ENCODE measurements at places on chromosomes 1 and 21.
A peak's percentile ranks its signal among the peaks of the same experiment; 100 is the strongest.

DNA sequence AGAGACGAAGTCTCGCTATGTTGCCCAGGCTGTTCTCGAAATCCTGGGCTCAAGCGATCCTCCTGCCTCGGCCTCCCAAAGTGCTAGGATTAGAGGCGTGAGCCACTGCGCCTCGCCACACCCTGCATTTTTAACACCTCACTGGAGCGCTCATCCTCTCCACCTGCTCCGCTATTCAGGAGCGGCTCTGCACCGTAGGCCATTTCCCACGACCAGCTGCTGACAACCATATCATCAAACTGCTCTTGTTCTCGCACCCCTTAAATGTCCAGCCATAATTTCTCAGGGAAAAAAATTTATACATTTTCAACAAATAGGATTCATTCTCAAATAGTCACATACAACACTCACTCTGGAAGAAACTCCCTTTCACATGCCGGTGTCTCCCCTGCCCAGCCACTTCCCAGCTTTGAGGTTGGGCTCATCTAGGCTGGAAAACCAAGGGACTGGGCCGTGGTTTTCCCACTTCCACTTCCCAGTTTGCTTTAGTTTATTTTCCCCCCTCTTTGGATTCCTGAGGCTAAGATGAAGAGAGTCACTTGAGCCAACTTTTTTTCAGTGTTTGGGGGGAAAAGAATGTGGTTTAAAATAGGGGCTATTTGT lies 639 bp upstream of the IPO9 start:
- no peak for DNase-seq

DNA sequence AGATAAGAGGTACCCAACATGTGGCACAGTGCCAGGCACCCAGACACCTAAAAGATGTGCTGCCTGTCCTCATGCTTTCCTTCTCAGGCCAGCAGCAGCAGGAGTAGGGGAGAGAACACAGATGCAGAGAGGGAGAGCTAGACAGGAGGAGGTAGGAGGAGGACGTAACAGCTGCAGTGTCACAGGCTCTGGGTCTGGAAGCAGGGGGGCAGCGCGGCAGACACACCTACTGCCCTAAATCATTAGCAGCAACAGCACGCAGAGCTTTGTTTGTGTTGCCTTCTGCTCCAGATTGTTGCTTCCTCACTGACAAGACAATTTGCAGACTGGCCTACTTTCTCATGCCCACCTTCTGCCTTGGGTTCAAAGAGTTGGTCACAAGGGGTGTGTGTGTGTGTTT lies 196.7 kb upstream of the DAB1 start:
- no peak for DNase-seq

DNA sequence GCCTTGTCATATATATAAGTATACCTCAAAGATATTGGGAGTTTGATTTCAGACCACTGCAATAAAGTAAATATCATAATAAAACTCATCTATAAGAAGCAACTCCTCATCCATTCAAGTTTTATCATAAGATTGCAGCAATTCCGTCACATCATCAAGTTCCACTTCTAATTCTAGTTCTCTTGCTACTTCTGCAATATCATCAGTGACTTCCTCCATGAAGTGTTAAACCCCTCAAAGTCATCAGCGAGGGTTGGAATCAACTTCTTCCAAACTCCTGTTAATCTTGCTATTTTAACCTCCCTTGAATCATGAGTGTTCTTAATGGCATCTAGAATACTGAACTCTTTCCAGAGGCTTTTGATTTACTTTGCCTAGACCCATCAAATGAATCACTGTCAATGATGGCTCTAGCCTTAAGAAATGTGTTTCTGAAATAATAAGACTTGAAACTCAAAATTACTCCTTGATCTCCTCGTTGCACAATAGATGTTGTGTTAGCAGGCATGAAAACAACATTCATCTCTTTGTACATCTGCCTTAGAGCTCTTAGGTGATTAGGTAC lies 88.3 kb downstream of the RPE65 start:
- DNase-seq: peak; percentile 30

- DNase-seq: no peak
These were observed 16.0 kb downstream of the CHD5 start for GRCh38 chr1:6163973-6164617.

DNA sequence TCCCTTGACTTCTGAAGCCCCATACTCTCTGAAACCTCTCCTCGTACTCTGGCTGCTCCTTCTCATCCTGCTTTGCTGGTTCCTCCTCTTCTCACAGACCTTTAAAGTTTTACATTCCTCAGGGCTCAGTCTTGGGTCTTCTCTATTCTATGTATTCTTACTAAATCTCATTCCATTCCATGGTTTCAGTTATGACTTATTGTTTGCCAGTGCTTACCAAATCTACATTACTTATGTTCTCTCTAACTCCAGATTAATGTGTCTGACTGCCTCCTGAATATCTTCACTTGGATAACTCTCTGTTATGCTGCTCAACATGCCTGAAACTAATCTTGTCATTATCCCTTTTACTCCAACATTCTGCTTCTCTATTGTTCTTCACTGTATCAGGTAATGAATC lies 5.4 kb upstream of the SLC35D1 start:
- DNase-seq: no peak

- peak; percentile 62 for DNase-seq
These were observed 20.8 kb upstream of the BTG2 start for GRCh38 chr1:203284411-203285123.

- DNase-seq: no peak
These were observed 3.3 kb downstream of the ADSS2 start for GRCh38 chr1:244448279-244449036.

DNA sequence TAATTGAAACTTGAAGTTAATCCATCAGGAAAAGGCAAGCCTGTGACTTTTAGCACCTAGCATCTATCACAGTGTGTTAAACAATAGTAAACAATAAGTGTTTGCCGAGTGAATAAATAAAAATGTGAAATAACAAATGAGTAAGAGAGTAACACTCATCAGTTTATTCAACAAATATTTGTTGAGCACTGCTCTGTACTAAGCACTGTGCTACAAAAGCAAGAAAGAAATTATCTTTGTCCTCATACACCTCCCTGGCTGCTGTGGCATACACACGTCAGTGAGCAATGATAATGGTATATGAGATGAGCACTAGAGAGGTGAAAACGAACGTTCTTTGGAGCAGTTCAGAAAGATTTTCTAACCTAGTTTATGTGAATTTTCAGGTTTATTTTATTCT lies 295.0 kb upstream of the LRRC7 start:
- no peak for DNase-seq
